ENCODE measurements at places on chromosomes 12 and 14.

GRCh38 chr14:86086962-86087361, 557.0 kb downstream of the FLRT2 start:
- DNase-seq = no peak

DNA sequence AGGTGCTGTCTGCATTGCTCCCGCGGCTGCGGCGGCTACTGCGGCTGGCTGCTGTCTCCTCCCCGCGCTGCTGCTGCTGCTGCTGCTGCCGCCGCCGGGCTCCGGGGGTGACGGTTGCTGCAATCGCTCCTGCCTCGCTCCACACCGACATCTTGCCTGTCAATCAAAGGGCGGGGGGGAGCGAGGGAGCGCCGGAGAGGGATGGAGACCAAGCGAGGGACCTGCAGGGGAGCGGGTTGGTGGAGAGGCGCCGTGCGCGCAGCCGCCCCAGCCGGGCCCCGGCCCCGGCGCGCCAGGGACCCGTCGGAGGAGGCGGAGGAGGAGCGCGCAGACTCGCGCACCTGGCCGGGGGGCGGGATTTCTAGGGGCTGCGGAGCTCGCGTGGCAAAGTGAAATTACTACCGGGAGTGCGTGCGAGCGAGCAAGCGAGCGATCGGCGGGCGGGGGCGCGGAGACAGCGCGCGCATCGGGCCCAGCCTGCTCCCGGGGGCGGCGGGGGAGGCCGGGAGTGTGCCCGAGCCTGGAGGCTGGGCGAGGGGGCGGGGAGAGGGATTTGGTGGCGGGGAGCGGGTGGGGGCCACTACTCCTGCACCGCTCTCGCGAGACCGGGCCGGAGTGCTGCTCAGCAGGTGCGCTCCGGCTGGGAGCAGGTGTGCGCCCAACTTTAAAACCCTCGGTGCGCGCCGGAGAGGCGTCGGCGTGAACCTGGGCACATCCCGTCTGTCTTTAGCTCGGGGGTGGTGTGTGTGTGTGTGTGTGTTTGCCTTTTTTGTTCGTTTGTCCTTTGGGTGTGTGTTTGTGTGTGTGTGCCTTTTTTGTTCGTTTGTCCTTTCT, at the start of gene KSR2:
TSS of gene KSR2 (minus strand) at position 165 of the 834 bp plus-strand sequence. CDS start 735 bp downstream, outside the sequence.
- DNase-seq = peak; percentile 9

DNA sequence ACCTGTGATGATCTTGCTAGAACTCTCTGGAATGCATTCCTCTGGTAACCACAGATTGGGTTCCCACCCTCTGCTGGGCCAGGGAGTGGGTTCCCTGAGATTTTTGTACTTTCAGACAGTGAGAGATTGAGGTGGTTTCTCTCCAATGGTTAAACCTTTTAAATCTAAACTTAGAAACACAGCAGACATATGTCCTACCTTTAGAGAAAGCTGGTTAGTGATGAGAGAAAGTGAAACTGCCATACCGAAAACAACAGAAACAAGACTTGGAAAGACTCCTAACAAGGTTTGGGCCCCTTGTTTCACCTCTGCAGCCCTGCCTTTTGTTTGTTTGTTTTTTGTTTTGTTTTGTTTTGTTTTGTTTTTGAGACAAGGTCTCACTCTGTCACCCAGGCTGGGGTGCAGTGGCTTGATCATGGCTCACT, 9.7 kb upstream of the SGPP1 start:
- no peak for DNase-seq

DNA sequence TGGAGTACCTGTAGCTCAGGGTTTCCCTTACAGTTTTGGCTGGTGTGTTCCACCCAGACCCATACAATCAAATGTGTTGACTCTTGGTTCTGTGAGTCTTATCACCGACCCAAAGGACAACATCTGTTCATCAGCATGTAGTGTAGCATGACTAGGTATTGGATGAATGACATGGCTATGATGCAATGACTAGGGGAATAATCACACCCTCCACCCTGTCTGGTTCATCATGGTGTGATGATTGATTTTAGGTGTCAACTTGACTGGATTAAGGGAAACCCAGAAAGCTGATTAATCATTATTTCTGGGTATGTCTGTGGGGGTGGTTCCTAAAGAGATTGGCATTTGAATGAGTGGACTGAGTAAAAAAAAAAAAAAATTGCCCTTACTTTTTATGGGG, 311.3 kb downstream of the DPF3 start:
- DNase-seq = no peak

GRCh38 chr12:100138048-100138802, 4.4 kb downstream of the BLTP3B start:
- no peak for DNase-seq

- peak; percentile 26 for DNase-seq
These were observed 111.7 kb downstream of the TBX5 start for GRCh38 chr12:114294303-114294685.

DNA sequence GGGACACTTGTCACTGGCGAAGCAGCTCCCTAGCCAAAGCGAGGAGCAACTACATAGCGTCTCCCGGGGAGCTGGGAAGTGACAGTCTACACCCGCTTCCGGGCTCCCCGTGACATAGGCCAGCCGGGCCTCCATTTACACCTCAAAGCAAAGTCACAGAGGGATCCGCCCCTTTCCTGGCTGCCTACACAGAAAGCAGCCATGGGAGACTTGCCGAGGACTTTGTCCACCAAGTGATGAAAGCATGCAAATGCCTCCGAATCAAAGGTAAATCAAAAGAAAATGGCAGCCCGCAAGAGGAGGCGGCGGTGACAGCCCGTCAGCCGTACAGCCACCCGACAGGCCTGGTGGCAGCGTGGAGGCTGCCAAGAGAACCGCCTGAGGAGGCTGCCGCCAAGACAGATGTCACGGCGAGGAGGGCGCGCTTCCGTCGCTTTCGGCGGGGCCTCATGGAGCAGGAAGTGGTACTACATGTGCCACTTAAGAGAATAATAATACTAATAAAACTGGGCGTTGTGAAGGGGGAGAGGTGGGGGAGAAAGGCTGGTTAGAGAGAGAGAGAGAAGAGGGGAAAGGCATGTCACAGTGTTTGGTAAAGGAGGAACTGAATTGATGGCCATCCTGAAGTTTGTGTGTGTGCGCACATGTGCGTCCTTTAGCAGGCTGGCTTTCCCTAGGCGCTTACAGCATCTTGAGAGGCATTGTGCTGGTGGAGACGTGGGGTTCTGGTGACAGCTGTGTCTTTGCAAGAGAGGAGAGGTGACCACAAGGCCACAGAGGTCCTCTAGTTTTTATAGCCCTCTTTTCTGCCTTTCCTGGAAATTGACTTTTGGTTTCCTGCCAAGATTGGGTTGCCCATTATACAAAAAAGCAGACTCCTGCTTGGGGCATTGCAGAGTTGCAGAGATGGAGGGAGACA, 661.7 kb downstream of the VRK1 start:
- no peak for DNase-seq

DNA sequence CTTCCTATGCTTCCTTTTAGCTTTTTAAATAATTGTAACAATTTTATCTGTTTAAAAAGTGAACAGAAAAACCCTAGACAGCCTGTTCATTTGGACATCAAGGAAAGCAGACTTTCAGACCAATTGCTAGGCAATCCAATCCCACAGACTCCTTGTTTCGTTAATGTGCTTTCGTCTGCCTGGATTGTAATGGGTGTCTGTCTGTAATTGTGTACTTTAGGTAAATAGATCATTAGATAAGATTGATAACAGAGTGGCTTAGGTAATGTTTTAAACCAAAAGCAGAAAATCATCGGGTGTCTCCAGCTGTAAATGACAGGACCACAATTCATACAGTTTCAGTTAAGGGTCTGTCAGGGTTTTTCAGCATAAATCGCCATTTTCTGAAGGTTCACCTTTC, 19.6 kb downstream of the CCDC60 start:
- DNase-seq = no peak

DNA sequence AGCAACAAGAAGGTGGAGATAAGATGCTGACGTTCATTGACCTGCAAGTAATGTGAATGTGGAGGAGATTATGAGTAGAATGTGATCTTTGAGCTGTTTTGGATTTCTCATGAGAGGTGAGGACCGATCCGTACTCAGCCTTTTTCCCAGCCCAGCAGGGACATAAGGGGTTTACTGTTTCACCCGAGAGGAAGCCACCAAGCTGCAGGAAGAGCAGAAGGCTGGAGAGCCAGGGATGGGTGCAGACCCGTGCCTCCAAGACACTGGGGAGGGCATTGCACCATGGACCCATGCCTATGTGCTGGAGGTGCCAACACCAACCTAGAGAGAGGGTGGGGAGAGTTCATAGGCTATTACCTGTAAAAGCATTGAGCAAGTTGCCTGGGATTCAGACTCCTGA, 206.0 kb upstream of the DIO3 start:
- DNase-seq = no peak

DNA sequence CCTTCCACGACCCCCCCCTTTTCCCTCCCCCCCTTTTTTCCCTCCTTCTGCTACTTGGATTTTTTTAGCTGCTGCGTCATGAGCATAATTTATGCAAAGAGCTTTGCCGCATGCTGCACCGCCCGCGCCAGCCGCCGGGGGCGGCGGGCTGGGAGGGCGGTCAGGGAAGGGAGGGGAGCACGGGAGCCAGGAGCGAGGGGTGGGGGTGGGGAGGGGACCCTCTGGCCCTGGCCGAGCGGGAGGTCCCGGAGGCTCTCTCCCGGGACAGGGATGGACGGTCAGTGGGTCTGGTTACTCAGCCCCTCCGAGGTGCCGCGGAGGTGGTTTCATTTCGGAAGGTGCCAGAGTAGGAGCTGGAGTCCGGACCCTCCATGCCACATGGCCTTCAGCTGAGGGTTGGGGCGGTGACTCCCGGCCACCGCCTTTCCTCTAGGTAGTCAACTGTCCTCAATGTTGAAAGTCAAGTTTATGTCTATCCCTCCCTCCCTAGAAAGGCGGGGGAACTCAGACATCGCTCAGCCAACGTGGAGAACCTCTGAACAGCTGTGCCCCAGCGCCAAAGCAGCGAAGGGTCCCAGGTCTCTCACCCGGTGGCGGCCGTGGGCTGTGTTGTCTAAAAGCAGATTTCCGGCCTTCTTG, at the start of gene POU6F1:
TSS of gene POU6F1 (minus strand) at position 95 of the 639 bp plus-strand sequence. CDS start 11,226 bp downstream, outside the sequence.
- DNase-seq = peak; percentile 87

GRCh38 chr12:1773937-1774655, 46.3 kb upstream of the LRTM2 start:
- no peak for DNase-seq

DNA sequence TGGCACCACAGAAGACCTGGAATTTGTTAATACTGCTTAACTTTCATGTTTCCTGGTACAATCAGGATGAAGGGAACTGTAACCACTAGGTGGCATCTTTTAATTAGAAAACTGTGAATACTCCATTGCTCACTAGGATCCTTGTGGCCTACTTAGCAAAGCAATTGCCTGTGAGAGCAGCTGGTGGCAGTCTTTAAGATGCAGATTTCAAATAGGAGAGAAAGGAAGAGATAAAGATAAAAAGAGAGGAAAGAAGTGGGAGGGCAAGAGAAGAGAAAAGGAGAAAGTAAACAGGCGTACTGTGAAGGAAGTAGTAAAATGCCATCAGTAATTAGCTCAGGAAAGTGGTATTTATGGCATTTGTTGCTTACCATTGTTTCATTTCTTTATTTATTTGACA, 114.5 kb downstream of the RAD51B start:
- DNase-seq = peak; percentile 82

- DNase-seq = no peak
These were observed 9.5 kb downstream of the TBX3 start for GRCh38 chr12:114674251-114675047.

GRCh38 chr12:104930388-104931326, 27.4 kb downstream of the SLC41A2 start:
- DNase-seq = peak; percentile 57

GRCh38 chr12:51011955-51012354, 14.2 kb downstream of the SLC11A2 start:
- DNase-seq = no peak

DNA sequence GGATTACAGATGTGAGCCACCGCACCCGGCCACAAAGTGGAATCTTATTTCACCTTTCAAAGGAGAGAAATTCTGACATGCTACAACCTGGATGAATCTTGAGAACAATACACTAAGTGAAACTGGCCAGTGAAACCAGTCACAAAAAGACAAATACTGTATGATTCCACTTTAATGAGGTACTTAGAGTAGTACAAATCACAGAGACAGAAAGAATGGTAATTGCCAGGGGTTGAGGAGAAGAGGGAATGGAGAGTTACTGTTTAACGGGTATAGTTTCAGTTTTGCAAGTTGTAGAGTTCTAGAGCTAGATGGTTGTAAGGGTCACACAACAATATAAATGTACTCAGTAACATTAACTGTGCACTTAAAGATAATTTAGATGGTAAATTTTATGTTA, 33.4 kb downstream of the ADIPOR2 start:
- DNase-seq = no peak

DNA sequence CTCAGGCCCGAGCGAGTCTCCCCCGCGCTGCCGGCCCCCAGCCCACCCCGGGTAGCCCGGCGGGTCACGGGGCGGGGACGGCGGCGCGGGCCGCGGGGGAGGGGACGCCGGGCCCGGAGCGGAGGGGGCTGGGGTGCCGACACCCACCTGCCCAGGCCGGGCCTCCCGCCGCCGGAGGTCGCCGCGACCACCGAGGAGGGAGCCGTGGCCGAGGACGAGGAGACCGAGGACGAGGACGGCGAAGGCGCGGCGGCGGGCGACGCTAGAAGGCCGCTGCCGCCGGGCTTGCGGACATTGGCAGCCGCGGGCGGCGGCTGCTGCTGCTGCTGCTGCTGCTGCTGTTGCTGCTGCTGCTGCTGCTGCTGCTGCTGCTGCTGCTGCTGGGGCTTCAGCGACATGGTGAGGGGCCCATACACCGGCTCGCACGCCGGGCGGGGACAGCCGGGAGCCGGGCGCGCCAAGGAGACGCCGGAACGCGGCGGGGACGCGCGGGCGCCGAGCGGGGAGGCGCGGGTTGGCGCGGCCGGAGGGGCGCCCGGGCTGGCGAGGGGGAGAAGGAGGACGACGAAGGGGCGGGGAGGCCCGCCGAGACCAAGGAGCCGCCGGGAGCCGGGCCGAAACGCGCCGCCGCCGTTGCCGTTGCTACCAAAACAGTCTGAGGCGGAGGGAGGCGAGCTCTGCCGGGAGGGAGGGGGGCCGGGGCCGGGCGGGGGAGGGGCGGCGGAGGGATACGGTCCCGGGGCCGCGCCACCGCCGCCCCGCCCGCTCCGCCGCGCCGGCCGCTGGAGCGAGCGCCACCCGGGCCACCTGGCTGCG, at the start of gene ATXN2:
TSS of gene ATXN2 (minus strand) at position 679 of the 816 bp plus-strand sequence. CDS start at position 398, 281 bp downstream.
- DNase-seq = no peak

DNA sequence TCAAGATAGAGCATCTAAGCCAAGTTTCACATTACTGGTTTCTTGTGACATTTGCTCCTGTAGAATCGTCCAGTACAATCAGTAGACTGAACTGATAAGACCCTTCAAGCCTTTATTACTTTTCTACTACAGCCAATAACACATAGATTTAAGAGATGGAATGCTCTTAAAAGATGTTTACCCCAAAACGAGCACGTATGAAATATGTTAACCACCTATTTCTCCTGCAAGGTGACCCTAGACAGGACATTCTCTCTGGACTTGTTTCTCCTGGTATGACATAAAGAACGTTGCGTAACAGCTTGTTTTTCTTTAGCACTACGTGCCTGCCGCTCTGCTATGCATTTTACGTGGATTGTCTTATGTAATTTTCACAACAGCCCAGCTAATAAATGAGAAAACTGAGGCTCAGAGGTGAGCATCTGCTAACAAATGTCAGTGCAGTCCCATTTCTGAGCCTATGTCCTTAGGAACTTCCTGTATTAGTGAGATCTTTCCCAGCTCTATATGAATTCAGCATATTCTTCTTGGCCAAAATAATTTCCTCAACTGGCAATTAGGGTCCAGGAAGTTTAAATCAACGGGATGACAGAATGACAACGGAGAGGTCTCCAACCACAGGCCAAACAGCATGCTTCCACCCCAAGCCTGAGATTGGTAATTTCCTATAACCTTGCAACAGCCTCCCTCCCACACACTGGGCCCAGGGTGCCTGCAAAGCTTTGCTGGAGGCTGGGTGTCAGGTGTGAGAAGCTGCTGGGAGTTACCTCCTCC, 3.7 kb downstream of the NFKBIA start:
- no peak for DNase-seq
